AG04449 (cell line): ENCODE measurements at places on chromosomes 6 and 20.

- no peak for DNase-seq
Measured at GRCh38 chr6:48678390-48678789, 567.4 kb upstream of the PTCHD4 start.

GRCh38 chr6:163501439-163501838 lies 86.9 kb downstream of the QKI start:
- no peak for DNase-seq

DNA sequence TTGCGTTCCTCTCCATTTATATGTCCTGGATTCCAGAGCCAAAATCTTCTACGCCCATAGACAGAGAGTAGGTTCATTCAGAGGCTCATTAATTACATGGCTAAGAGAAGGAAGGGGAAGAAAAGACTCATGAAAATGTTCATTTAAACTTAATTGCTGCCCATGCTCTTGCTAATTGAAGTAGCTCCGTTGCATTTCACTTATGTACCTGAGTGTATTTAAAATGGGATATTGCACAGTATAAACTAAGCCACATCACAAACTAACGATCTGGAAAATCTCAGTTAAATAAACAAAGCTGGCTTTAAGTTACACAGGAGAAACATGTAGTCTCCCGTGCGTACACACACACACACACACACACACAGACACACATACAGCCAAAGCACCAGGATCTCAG lies 269.2 kb downstream of the CDC5L start:
- no peak for DNase-seq

- DNase-seq, result no peak
Measured at GRCh38 chr20:31872406-31872805, 2.0 kb downstream of the TTLL9 start.

- DNase-seq, result no peak
Measured at GRCh38 chr6:89555031-89555430, 83.5 kb downstream of the LYRM2 start.

GRCh38 chr20:31569163-31570020 lies 35.7 kb upstream of the ID1 start:
- no peak for DNase-seq

GRCh38 chr6:111771094-111771432 lies 102.2 kb downstream of the FYN start:
- no peak for DNase-seq

GRCh38 chr6:144475411-144475810 lies 190.3 kb downstream of the UTRN start:
- no peak for DNase-seq

DNA sequence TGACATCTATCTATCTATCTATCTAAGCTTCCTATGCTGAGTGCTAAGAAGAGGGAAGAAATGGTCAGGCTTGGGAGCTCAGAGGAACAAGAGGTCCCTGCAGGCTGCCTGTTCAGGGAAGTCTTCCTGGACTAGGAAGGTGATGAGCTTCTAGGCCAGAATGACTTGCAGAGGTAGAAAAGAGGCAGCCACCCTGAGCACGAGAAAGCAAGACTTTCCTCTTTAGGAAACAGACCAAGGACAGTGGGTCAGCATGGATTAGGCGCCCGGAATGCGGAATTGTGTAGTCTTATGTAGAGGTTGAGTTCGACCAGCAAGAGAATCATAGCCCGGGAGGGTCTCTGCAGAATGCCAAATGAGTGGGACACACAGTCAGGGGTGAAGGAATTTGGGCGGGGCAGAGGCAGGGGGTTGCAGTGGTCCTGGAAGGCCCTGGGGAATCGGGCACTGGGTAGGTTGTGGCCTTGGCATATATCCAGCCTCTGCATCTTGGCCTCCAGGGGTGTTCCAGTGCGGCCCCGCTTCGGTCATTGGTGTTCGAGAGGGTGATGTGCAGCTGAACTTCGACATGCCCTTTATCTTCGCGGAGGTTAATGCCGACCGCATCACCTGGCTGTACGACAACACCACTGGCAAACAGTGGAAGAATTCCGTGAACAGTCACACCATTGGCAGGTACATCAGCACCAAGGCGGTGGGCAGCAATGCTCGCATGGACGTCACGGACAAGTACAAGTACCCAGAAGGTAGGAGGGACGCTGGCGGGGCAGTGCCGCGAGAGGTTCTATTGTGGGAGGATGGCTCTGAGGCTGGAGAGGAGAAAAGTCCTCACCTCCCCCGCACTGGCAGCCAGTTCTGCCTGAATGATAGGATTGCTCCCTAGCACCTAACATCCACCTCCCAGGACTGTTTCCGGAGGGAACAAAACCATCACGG lies 32.1 kb downstream of the TGM3 start:
- no peak for DNase-seq

- no peak for DNase-seq
Measured at GRCh38 chr20:20690676-20691476, 21.6 kb downstream of the RALGAPA2 start.

DNA sequence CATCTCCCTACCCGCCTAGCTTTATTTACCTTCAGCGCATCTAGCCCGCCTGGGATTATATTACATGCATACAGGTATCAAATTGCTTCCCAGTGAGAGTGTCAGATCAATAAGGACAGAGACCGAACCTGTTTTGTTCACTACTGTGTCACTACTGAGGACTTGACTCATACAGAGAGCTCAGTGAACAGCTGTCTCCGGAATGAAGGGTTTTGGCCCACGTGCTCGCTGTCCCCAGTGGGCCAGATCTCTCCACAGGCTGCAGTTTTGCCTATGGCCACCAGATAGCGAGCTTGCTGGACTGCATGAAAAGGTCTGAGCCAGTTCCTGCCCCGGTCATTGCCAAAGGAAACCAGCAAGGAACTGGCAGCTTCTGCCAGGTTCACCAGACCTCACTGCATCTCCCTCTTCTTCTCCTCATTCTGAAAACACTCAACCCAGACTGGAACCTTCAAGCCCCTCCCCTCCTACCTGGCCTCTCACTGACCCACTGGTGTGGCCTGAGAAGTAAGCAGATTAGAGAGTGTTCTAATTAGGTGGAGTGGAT lies 150.8 kb downstream of the ZMYND8 start:
- no peak for DNase-seq

DNA sequence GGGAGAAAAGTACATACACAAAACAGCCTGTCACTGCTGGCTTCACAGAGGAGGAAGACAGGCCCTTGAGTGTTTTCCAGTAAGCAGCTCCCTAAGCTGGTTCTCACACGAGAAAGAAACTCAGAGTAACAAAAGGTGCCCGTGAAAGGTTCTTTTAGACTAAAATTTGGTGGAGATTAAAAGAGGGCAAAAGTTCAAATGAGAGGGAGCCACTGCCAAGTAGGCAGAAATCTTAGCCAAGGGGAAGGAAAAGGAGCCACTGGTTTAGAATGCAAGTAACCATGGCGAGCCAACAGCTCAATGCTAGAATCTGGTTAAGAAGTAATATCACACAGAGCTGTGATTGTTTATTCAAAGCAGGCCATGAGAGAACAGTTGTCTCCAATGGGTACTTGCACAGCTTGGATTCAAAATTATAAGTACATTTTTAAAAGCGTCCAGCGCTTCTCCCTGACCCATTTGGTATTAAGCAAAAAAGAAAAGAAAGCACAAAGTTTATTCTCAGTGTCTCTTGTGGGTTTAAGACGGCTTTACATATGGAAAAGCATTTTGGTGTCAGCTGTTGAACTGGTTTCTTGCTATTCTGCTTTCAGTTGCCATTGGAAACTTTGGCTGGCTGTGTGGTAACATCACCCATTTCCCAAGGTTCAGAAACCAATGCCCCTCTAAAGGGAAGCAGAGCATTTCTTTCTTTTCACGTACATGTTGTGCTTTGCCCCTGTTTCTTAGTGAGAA lies 648.5 kb downstream of the RNF144B start:
- DNase-seq, result no peak

DNA sequence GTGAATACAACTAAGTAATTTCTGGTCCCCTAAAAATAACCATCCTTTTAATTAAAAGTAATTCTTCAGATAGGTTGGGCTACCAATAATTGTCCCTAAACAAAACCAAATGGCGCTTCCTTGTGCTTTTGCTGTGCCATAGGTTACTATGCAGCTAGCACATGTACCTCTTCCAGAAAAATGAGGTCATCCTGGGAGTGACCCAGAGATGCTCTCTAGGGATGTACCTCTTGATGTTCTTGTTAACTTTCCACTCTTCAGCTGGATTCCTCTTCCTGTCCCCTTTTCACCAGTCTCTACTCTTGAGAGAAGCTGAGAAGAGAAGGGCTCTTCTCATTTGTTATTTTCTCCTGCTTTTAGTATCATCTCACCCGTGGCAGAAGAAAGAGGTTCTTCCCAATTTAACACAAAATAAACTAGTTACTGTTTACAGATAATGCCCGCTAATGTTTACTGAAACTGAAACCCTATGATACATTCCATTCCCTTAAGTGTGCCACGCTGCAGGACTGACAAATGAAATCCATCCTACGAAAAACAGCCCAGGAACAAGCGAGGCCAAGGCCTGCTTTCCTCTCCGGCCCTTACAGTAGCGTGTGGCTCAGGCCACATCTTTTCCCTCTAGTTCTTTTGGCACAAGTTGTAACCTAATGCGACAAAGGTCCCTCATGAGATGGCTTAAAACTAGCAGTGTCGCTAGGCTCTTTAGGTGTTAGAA lies 24.2 kb downstream of the MRS2 start:
- no peak for DNase-seq

DNA sequence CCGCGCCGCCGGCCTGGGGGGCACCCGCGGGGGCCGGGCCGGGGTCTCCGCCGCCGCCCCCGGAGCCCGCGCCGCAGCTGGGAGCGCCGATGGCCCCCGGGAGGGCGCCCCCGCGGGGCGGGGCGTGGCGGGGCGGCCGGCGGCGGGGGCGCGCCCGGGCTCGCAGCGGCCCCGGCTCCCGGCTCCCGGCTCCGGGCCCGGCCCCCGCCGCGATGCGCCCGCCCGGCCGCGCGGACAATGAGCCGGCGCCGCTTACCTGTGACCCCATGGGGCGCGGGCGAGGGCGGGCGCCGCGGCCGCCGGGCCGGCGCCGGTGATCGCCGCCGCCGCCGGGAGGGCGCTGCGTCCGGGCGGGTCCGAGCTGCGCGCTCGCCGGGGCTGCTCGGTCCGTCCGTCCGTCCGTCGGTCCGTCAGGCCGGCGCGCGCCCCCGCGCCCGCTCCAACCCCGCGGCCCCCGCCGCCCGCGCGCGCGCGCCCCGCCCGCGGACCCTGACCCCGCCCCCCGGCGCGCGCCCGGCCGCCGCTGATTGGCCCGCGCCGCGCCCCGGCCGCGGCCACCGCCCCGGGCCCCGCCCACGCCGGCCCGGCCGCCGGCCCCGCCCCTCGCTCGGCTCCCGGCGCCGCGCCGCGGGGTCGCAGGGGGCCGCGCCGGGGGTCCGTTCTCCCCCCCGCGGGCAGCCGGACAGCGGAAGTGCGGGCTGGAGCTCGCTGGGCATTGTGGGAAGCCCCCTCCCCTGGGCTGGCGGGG lies at the start of gene ZBTB46:
ZBTB46 (minus strand) TSS at position 424 of the 748 bp plus-strand sequence. CDS start 40,507 bp downstream, outside the sequence.
- no peak for DNase-seq

DNA sequence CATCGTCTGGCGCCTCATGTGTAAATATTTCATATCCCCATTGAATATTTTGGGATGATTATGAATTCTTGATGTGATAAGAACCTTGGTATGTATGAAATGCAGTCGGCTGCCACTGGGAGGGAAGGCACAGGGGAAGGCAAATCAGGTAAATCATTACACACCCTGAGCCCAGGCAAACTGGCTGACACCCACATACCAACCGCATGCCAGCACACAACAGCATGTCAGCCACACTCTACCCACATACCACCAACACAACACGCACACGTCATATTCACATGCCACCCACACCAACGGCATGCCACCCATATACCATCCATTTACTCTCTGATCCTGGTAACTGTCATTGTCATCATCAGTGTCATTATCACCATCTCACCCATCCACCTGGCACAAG lies 28.3 kb upstream of the MDGA1 start:
- DNase-seq, result no peak

DNA sequence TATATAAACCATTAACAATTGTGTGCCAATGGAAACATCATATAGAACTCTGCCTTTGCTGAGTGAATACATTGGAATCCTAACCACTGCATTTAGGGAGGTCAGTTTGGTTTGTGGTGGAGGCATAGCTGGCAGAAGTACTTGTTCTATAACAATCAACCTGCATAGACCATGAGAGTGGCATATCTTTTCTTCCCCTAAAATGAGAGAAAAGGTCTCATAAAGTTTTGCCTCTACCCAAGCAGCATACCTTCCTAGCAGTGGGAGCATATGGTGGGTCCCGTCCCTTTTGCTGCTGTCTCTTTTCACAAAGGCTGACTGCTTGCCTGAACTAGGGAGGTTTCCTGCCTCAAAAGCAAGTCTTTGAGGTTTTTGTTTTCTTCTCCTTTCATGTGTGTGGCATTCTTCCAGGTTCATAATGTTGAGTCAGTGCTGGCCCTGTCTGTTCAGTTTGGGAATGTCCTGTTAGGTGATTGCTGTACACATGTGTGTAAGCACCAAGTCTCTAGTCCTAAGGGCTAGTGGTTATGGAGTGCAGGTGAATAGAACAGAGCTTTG lies 61.2 kb upstream of the SUPT3H start:
- no peak for DNase-seq

DNA sequence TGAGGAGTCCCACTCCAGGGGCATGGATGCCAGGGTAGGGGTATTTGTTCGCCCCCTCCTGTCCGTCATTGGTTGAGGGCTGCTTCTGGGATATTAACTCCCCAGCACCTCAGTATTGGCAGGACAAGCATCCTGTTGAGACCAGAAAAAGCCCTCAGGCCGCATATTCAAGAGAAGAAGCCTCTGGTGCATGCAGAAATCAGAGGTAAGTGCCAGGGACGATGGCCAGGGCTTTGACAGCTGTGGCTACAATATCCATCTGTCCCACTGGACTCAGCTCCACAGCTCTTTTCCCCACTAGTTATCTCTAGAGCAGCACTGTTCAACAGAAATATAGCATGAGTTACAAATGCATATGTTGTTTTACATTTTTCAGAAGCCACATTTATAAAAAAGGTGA lies 651.3 kb downstream of the KIF16B start:
- no peak for DNase-seq

DNA sequence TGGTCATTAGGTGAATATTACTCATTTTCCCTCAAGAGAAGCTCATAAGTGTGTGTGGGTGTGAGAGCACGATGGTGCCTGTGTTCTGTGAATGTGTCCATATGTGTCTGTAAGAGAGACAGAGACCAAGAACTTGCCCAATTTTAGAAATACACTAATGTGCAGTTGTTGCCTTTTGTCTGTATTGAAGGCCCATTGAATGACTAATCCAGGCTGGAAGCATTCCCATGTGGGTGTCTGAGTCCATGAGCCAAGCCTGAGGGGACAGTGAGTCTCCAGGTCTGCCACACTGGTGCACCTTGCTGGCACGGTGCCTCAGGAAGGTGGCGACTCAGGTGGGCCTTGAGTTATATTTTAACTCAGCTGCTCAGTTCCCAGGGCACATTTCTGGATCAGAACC lies 25.5 kb upstream of the ASXL1 start:
- DNase-seq, result no peak

- DNase-seq, result no peak
Measured at GRCh38 chr20:56581701-56582100, 47.4 kb upstream of the TFAP2C start.

DNA sequence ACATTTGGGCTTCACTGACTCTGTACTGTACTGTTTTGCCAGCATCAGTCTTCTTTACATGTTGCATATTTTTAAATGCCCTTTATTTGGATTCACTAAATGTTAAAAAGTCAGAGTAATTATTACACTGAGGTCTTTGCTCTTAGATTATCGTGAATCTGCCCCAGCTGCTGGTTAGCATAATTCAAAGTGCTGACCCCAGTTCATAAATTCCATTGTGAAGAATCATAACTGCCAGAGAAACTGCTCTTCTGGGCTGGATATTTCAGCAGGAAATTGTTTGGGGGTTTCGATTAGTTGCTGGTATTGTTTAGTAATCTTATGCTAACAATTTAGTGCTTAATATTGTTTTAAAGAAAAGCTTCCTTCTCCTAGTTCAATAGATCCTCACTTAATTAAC lies 682.1 kb upstream of the MAP3K7 start:
- no peak for DNase-seq
